ENCODE measurements at places on chromosomes 12 and 14. TPM values are rescaled to one million over a fixed set of nuclear protein-coding genes. Genes with fewer than 3 reads are reported as not detected.

GRCh38 chr12:68919581-68920239 lies 13.3 kb downstream of the CPM start:
- DNase-seq: no peak

GRCh38 chr12:123943816-123944215 lies 28.8 kb downstream of the CCDC92 start:
- no peak for DNase-seq

DNA sequence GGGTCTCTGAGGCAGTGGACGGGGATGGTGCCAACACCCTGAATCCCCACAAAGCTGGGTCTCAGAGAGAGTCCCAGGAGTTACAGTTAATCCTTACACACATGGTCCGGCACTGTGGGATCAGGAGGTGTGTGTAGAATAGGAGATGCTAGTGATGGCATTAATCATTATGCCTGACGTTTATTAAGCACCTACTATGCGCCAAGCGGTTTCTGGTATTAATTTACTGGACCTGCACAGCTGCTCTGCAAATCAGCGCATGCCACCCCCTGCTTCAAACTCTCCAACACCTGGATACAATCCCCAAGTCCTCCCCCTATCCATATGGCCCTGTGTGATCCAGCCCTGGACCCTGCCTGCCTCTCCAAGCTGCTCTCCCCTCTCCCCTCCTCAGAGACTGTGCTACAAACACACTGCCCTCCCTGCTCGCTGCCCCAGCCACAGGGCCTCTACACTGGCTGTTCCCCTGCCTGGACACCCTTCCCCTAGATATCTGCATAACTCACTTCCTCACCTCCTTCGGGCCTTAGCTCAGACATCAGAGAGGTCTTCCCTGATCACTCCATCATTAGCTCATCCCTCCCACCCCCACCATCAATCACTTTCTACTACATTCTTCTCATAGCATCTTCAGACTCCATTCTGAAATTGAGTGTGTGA lies 86.0 kb downstream of the RFLNA start:
- DNase-seq: no peak

DNA sequence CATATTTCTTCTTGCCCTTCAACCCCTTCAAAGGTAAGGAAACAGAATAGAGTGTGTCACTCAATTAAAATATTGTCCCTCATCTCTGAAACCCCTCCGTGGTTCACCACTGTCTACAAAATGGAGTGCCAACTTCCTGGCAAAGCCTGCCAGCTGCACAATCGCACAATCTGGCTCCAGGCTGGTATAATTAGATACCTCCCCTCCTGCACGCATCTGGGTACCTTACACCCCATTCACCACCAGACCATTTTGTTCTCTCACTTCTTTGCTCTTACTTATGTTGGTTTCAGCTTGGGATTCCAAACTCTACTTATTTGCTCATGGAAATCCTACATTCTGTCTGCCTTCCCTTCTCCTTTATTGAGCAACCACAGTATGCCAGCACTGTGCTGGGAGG lies 314.9 kb downstream of the NUAK1 start:
- DNase-seq: no peak

GRCh38 chr12:112370868-112371510 lies 11.2 kb downstream of the HECTD4 start:
- DNase-seq: no peak

DNA sequence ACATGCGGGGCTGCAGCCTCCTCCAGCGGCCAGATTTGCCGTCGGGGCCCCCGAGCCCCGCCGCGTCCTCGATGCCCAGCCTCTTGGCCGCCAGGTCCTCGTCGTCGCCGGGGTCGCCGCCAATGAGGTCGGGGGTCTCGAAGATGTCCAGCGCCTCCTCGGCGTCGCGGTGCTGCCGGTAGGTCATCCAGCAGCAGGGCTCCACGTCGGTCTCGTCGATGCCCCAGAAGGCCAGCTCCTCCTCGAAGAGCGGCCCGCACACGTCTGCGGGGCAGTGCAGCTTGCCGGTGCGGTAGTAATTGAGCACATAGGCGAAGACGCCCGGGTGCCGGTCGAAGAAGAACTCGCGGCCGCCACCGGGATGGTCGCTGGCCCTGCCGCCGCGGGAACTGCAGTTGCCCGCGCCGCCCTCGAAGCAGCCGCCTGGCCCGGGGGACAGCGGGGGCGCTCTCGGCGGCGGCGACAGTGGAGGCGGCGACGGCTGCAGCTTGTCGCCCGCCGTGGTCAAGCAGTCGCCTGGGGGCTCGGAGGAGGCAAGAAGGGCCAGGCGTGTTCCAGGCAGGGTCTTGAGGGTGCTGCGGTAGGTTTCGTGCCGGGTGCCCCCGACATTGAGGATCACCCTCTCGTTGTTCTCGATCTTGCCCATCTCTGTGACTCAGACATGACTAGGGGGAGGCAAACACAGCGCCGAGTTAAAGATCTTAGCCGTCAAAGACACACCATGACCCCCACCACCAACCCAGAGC lies 2.1 kb downstream of the KCNC2 start:
- DNase-seq: no peak

DNA sequence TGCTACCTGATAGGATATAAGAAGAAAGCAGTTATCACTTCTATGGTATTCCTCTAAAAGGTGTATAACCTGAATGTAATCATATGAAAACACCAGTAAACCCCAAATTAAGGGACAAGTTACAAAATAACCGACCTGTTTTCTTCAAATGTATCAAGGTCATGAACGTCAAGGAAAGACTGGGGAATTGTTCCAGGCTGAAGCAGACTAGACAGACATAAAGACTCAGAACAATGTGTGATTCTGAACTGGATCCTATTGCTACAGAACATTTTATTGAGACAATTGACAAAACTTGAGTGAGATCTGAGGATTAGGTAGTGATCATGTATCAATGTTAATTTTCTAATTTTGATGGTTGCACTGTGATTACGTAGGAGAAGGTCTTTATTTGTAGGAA lies 15.4 kb upstream of the LRP6 start:
- DNase-seq: no peak

GRCh38 chr14:33016613-33017012 lies 77.9 kb downstream of the NPAS3 start:
- DNase-seq: no peak

DNA sequence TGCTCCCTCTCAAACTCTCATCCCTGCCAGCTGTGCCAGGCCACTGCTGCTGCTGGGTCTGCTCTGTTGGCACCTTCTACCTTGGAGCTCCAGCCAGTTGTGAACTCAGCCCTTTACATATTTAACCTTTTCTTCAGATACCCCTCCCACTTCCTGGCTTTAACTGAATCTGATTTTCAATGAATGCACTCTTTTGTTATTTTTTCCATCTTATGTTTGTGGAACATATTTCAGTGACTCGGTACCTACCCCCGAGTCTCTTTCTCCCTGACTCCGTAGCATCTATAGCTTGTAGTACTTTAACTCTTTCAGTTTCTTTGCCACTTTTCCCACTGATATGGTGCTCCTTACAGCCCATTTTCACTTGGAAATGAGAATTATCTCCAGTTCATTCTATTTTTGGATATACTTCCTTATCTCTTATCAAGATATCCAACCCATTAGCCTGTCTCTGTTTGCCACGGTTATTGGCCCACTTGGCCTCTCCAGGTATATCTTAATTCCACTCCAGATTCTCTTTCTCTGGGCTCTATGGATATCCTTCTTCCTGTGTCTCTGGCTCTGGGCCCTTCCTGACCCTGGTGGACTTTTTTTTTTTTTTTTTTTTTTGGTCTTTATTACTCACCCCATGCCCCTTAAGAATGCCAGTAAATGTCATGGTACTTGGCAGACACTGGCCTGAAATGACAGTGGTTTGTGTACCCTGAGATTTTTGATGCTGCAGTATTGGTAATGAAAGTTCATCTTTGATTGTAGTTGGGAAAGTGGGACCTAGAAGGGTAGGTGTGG lies 62.7 kb downstream of the PELI2 start:
- DNase-seq: no peak

DNA sequence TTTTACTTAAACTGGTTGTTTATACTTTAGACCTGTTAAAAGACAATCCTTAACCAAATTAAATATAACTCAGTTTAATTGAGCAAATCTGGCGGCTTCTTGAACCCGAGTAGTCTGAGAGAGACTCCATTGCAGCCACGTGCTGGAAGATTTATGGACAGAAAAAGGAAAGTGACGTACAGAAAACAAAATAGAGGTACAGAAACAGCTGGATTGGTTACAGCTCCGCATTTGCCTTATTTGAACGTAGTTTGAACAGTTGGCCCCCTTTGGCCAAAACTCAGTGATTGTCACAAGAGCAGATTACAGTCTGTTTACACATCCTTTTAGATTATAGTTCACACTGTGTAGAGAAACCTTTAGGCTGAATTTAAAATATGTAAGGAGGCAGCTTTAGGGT lies 155.9 kb downstream of the RAD51B start:
- no peak for DNase-seq

DNA sequence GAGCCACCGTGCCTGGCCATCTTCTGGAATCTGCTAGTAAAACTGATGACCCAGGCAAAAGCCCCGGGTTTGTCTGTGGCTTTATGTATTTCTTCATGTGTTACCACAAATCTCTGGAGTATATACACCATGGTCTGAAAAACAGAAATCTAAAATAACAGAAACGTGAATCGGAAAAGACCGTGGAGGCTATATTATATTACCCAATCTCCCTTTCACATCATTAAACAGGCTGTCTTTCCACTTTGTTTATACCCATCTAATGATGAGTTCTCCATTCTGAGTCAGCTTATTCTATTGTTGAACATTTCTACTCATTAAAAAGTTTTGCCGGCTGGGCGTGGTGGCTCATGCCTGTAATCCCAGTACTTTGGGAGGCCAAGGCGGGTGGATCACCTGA lies 9.5 kb upstream of the AJUBA start:
- DNase-seq: no peak

- no peak for DNase-seq
These were observed 716.7 kb downstream of the VRK1 start for GRCh38 chr14:97513891-97514290.

GRCh38 chr12:124537525-124538193 lies 29.8 kb downstream of the NCOR2 start:
- no peak for DNase-seq

DNA sequence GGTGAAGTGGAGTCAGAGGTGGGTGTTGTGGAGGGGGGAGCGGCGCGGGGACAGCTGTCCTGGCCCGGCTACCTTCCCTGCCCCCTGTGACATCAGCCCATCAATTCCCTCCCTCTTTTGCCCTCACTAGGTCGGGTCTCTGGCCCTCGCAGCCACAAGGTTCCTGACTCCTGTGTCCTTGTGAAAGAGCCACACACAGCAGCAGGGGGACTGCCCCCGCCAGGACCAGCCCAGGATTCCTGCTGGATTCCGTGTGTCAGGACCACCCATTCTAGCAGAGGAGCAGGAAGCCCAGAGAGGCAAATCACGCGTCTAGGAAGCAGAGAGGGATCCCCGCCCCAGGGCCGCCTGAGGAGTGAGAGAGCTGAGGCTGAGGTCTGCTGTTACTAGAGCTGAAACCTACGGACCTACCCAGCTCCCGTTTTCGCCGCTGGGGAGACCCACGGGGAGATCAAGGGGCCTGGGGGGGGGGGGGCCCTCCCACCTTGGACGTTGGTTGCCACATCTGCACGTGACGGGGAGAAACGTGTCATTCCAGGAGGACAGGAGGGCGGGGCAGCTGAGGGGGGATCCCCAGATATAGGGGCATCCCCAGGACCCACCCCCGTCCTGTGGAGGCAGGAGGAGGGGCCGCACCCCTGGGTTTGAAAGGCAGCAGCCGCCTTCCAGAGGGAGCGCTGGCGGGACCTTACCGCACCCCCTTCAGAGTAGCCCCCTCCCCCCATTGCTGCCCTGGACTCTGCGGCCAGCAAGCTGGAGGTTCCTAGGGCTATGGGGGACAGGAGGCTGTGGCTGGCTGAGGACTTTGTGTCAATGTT lies 12.5 kb upstream of the INF2 start:
- no peak for DNase-seq

DNA sequence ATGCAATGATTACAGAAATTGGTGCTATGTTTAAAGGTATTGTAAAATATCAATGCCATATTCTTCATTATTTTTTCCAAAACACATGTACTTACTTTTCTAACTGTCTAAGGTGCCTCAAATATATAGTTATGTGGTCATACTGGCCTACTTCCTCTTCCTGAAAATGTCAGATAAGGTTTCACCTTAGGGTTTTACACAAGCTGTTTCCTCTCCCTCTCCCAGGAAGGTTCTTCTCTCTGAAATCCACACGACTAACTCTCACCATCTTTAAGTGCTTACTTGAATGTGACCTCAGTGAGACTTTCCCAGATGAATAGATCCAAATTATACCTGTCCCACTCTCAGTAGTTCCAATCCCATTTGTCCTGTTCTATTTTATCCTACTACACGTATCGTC lies 11.6 kb upstream of the CLEC4D start:
- DNase-seq: peak; percentile 7

DNA sequence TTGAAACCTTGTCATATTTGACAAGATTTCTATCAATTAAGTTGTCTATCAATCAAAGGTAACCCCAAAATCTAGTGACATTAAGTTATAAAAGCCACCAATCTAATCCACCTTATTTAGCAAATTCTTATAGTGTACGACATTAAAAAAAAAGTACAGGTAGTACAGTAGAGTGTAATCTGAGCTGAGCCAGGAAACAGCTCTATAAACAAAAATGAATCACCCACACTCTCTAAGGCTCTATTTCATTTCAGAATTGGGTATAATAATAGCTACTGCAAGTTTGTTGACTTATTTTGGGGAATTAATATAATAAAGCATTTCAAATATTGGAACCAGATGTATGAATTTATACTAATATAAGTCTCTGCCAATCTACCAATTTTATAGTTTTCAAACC lies 342.4 kb upstream of the FLRT2 start:
- no peak for DNase-seq

GRCh38 chr12:47004634-47005033 lies 74.8 kb upstream of the PCED1B start:
- DNase-seq: no peak

DNA sequence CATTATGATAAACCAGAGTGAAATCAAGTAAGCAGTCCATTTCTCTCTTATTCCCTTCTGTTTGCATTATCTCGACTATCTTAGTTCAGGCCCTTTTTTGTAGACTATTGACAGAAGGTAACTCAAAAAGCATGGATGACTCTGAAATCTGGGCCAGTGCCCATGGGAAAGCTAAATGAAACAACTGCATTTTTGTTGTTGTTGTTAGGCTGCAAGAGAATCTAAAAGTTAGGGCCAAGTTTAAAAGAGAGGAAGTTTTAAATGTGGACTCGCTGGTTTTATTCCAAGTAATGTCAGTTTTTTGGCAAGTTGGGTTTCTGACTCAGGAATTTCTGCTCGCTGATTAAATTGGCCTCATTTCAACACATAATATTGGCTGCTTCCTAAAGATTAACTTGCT lies 201.1 kb downstream of the PIK3C2G start:
- DNase-seq: no peak

GLI1 gene
- total RNA-seq: 6.0 TPM

NTN4 gene
- total RNA-seq: not detected

NPFF gene
- not detected for total RNA-seq

SERPINA10 gene
- total RNA-seq: not detected

PRIM1 gene
- total RNA-seq: 49.5 TPM

ACSM4 gene
- total RNA-seq: not detected

DIO2 gene
- not detected for total RNA-seq

P2RX2 gene
- not detected for total RNA-seq
